Activated T-helper 2 cell treated with anti-CD3 and anti-CD28 coated beads, Interferon-gamma antibody, Interleukin-2, Interleukin-4, amounts not matched to agents 10 μg/mL and 5 μg/mL and 100 μg/mL, durations not matched to agents 14 hours and 24 hours and 36 hours (primary cell): ENCODE measurements at places on chromosomes 6 and 20. TPM values are rescaled to one million over a fixed set of nuclear protein-coding genes. Genes with fewer than 3 reads are reported as not detected.

- no peak for DNase-seq
Measured at GRCh38 chr20:4052554-4052953, 37.2 kb upstream of the RNF24 start.

DNA sequence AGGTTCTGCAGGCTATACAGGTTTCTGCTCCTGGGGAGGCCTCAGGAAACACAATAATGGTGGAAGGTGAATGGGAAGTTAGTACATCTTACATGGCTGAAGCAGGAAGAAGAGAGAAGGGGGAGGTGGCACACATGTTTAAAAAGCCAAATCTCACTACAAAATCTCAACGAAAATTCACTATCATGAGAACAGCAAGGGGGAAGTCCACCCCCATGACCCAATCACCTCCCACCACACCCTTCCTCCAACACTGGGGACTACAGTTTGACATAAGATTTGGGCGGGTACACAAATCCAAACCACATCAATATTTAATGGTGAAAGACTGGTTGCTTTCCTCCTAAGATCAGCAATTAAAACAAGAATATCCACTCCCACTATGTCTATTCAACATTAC, 13.8 kb upstream of the POLR1H start:
- no peak for DNase-seq

DNA sequence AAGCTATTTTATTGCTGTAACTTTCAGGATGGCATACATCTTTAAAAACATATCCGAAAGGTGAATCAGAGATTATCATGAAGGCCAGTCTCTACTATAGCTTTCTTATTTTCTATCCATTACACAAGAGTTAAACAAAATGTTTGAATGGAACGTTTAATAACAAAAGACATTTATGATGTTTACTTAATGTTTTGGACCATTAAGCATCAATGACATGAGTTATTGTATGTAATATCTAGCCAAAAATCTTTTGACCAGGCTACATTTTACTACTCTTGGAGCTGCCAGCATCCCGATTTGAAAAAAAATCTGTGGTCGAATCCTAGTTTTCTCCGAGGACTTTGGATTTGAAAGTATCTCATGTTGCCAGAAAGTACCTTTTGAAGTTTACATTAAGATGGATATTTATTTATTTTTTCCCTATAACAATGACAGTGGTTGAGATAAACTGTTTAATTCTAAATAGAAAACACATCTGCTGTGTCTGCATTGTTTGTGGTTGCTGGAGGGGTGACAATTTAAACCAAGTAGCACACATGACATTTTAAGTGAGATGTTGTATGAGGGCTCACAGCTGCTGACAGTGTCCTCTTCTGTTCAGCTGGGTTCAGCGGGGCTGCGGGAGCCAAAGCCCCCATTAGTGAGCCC, 293.7 kb upstream of the TCF21 start:
- DNase-seq, result no peak

DNA sequence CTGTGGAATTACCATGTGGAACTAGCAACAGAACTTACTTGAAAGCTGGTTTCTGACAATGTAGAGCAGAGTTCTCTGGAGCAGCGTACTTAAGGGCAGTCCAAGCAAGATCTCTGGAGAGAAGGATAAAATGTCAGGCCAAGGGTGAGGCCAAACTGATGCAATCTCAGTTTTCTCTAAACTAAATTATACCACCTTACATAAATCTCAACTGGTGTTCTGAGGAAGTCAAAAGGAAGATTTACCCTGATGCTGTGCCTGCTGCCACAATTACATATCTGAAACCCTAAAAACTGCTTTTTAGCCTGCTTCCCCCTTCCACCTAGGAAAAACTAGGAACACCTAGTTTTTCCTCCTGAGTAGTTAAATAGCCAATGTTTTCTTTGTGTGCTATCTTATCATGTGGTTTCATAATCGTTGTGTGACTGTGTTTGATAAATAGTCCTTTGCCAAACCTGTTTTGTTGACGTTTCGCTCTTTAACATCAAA, 28.1 kb downstream of the NCOA7 start:
- no peak for DNase-seq

DNA sequence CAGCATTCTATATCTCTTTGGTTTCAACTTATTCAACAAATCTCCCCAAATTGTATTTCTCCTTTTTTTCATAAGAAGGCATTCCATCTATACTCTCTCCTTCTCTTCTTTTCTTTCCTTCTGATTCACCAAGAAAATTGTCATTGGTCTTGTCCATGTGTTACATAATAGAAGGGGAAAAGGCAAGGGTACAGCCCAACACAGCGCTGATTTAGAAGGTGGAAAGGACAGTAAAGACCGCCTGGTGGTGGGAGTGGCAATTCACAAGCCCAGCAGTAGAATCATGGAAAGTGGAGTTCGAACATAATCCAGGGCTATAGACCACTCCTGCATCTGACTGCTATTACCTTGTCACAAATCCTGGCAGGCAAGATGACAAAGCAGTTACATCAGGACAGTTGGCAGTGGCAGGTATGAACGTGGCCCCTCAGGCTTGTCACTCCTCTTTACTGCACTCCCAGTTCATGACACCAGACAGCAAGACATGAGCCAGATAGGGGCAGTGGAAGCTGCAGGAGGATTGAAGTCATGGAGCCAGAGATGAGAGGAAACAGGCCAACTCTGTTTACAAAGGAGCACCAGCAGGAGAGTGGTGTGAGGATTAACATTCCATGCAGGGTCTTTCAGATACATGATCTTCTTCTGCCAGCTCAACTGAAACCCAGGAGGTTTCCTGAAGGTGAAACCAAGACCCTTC, 2.1 kb upstream of the TNFAIP3 start:
- no peak for DNase-seq

DNA sequence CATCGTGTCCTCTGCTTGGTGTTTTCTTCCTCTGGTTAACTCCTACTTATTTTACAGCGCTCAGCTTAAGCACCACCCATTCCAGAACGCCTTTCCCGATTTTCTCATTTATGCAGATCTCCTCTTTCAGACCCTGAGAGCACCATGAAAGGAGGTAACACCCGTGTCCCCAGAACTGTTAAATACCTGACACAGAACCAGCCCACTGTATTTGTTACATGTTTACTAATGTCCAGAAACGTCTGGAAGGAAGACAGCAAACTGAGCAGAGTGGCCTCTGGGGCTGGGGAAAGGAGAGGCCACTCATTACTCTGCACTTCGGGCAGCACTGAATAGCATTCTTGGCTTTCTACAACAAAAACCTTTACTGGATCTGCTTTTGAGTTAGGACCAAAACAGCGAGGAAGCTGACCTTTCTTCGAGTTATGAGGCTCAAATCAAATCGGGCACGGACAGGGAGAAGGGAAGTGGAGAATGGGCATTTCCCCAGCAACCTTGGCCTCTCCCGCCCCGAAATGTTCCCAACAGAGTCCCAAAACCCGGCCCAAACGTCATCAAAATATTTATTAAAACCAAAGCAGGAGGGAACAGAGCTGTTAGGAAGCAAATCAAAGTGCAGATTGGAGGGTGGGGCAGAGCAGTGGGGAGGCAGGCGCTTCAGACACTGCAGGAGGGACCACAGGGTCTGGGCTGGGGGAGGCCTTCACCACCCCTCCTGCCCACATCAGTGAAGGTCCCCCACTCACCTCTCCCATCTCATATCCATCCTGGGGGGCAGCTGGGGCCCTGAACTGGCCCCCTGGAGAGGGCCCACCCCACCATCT, 1.1 kb upstream of the NECAB3 start:
- no peak for DNase-seq

GRCh38 chr6:168377856-168378832, 58.6 kb upstream of the DACT2 start:
- no peak for DNase-seq

The LPIN3 gene
- total RNA-seq, result 1.2 and 1.6 TPM in 2 replicates

- DNase-seq, result no peak
Measured at GRCh38 chr6:12969966-12970365, 253.4 kb downstream of the PHACTR1 start.

GRCh38 chr6:15284743-15285142, 38.9 kb downstream of the JARID2 start:
- DNase-seq, result no peak

DNA sequence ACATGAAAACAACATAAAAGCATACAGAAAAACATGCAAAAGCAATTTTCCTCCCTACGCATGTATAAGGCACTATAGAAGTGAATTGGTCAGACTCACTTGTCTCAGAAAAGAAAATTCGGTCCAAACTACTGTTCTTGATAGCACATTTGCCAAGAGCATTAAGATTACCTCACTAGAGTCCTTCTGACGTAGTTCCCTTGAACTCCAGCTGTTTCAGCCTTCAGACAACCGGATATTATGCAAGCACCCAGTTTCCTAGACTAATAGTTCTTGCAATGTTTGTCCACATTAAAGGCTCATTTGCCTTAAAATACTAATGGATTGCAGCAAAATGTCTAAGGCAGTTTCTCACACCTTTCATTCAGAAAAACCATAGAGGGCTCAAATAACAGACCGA, 2.5 kb upstream of the CASS4 start:
- no peak for DNase-seq

DNA sequence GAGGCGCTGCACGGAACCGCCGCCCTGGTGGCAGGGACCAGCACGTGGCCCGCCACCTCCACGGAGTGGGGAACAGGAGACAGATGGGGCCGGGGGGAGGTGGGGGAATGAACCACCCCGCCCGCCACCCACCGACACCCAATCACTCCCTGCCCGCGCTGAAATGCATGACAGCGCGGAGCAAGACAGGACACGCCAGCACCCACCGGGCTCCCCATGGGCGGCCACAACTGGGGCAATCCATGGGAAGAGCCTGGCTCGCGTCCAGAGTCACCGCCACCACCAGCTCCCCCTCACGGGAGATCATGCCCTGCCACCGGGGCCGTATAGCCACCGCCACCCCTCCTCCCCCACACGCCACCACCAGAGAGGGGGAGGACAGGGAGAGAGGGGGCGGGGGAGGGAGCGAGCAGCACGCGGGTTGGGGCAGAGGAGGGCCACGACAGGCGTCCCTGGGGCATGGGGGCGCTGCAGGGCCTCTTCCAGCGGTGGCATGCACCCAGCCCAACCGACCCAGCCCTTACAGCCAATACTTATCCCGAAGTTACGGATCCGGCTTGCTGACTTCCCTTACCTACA, 744.3 kb upstream of the DEFB115 start:
- no peak for DNase-seq

DNA sequence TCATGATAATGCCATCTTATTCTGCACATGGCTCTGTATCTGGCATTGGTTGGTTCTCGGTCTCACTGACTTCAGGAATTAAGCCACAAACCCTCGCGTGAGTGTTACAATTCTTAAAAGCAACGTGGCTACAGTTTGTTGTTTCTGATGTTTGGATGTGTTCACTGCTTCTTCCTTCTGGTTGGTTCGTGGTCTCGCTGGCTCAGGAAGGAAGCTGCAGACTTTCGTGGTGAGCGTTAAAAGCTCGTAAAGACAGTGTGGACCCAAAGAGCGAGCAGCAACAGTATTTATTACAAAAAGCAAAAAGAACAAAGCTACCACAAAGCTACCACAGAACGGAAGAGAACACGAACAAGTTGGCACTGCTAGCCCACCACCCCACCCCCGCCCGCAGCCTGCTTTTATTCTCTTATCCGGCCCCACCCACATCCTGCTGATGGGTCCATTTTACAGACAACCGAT, 51.1 kb downstream of the MYLIP start:
- DNase-seq, result peak; percentile 71

DNA sequence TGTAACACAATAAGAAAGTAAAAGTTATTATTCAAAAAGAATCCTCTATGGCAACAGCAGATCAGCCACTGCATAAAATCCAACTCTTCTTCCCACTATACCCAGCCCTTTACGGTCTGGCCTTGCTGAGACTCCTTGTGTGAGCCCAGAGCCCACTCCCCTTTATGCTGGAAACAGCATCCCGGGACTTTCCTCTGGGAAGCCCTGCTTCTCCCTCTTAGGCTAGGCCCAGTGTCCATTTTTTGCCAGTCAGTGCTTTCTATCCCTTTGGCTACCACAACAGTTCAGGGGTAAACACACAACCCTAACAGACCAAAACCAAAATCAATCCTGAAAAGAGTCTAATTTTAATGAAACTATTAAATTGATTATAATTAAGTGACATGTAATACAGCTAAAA, 20.6 kb downstream of the FKBP5 start:
- no peak for DNase-seq

The OLIG3 gene
- not detected in 2 replicates for total RNA-seq

GRCh38 chr6:35391240-35391968, 49.0 kb downstream of the PPARD start:
- DNase-seq, result no peak

DNA sequence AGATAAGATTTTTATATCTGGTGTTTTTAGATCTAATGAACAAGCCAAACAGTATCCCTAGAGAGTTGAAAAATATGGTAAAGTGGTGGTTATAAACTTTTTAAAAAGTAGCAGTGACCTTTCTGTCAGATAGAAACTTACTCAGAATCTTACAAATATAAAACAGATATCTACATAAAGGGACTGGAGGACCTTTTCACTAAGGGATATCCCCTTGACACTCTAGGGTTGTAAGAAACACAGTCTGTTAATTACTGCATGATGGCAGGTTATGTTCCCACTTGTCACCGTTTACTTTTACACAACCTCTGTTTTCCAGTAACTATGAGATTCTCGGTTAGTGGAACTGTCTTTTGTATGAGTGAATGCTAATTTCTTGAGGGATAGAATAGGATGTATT, 11.5 kb downstream of the CFAP206 start:
- no peak for DNase-seq

DNA sequence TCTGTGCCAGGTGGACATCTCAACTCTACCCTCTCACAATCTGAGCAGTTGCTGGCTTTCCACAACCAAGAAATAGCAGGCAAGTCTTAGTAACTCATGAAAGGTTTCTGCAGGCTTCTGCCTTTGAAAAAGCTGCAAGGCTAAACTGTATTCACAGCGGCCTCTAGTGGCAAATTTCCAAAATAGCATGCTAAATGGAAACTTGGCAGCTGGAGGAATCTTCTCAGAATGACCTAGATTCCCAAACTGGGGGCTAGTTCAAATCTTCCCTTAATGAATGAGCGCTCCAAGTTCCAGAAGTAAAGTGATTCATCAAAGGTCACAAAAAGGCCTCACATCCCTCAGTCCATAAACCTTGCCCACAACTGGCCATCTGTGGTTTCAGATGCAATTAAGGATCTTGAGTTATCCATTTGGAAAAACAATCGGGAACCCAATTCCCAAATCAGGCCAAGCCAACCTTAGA, 11.9 kb upstream of the CPNE5 start:
- no peak for DNase-seq

GRCh38 chr20:32982617-32983458, 21.4 kb downstream of the SUN5 start:
- DNase-seq, result no peak

The COL19A1 gene
- total RNA-seq, result 0.14 and 0.16 TPM in 2 replicates

DNA sequence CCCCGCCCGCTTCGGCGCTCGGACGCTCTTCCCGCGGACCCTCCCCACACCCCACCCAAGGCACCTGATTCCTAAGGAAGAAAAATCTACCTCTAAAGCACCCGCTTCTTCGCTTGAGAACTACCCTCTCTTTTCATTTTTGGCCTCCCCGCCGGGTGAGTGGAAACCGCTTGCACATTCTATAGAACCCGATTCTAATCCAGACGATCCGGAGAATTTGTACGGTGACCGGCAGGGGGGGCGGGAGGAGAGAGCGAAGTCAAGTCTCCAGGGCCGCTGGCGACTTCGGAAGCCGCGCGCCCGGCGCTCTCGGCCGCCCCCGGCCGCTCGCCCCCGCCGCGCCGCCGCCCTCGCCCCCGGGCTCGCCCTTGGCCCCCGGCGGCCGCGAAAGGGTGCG, at the start of gene RBM24:
RBM24 (plus strand) TSS at position 262 of the 397 bp plus-strand sequence. CDS start 221 bp downstream, outside the sequence.
- DNase-seq, result peak; percentile 15
